ENCODE measurements at places on chromosomes 16 and 17.

DNA sequence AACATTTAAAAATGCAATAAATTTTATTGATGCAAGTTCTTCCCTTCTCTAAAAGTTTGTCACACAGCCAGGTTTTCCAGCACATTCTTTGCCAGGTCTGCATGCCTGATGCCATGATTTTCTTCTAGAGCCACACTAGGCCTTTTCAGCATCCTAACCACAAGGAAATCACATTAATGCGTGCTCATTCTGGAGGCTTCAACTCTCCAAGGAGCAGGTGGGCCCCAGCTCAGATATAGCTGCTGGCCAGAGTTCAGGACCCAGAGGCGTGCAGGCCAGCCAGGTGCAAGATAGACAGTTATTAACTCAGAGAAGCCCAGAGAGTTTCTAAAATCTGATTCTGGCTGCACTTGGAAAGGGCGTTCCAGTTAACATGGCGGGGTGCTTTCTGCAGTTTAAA lies 124.5 kb upstream of the MAF start:
- no peak for DNase-seq

- no peak for DNase-seq
Measured at GRCh38 chr17:47176389-47176826, 12.7 kb downstream of the CDC27 start.

- no peak for DNase-seq
Measured at GRCh38 chr17:61159221-61159814, 240.3 kb upstream of the TBX2 start.

DNA sequence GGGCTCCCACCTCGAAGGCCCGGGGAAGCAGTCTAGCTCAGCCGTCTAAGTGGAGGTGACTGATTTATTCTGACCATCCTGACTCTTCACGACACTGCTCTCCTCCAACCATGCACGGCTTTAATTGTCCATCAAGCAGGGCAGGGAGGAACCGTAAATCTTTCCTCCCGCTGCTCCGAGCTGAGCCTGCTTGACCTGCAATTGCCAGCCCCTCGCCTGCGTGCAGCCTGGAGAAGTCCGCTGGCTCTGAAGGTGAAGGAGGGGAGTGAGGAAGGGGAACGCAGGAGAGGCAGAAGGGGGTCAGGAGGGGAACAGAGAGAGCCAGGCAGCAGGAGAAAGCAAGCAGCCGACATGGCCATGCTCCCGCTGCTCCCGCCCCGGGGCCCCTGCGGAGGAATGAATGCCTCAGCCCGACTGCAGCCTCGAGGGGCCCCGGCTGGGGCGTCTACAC lies 10.1 kb downstream of the RBFOX3 start:
- no peak for DNase-seq

DNA sequence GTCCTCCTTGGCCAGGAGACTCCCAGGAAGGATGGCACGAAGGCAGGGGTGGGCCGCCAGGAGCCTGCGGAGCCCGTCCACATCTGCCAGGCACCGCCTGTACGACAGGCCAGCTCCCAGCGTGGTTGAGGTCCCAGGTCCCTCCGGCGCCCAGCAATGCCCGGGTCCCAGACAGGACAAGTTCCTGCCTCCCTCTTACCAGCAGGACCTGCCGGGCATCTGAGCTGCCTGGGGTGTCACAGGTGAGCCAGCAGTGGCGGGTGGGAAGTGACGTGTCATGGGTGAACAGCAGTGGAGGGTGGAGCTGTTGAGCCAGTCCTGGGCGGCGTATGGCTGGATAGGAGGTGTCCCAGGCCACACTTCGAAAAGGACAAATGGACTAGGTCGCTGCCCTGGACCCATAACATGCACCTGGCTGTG lies 15.7 kb upstream of the BAHCC1 start:
- DNase-seq, result no peak

DNA sequence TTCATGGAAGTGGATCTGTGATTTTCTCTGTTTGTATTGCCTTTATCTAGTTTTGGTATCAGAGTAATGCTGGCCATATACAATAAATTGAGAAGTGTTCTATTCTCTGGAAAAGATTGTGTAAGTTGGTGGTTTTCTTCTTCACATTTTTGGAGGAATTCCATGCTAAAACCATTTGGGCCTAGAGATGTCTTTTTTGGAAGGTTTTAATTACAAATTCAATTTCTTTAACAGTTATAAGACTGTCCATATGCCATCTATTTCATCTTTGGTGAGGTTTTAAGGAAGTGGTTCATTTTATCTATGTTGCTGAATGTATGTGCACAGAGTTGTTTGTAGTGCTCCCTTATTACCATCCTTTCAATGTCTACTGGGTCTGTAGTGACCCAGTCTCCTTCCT lies 46.0 kb downstream of the CACNG1 start:
- no peak for DNase-seq

DNA sequence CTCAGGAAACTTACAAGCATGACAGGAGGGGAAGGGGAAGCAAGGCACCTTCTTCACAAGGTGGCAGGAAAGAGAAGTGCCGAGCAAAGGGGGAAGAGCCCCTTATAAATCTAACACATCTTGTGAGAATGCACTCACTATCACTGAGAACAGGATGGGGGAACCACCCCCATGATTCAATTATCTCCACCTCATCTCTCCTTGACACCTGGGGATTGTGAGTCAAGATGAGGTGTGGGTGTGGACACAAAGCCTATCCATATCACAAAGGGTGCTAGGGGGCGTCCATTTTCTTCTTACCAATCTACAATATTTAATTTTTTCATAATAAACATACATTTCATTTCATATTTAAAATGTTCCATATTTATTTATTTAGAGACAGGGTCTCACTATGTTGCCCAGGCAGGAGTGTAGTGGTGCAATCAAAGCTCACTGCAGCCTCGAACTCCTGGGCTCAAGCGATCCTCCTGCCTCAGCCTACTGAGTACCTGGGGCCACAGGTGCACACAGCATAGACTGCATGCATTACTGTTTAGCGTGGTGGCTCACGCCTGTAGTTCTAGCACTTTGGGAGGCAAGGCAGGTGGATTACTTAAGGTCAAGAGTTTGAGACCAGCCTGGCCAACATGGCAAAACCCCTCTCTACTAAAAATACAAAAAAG lies 26.5 kb upstream of the FAAP100 start:
- DNase-seq, result no peak

DNA sequence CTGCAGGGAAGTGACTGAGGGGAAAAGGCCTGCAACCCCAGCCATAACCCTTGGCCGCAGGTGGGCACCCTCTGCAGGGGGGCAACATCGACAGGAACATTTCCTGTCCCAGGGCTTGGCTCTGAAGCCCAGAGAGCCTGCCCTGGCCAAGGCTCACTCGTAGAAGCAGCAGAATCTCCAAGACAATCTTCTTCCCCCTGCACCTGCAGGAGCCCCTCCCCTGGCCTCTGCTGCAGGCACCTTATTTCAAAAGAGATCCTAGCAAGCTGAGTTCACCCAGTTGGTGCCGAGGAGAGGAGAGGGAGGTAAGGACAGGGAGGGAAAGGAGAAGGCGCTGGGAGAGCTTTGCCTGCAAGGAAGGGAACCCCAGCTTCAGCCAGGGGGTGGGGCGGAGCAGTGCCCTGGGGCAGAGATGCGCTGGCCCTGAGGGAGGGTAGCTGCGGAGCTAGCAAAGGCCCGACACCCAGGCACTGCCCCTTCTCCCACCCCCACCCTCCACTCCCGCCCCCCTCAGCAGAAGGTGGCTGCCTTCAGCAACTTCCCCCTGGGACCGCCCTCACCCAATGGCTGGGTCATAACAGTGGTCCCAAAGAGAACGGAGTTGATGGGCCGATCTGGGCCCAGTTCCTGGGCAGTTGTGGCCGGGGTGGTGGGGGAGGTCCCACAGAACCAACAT lies 104.3 kb upstream of the TNRC6C start:
- DNase-seq, result no peak

DNA sequence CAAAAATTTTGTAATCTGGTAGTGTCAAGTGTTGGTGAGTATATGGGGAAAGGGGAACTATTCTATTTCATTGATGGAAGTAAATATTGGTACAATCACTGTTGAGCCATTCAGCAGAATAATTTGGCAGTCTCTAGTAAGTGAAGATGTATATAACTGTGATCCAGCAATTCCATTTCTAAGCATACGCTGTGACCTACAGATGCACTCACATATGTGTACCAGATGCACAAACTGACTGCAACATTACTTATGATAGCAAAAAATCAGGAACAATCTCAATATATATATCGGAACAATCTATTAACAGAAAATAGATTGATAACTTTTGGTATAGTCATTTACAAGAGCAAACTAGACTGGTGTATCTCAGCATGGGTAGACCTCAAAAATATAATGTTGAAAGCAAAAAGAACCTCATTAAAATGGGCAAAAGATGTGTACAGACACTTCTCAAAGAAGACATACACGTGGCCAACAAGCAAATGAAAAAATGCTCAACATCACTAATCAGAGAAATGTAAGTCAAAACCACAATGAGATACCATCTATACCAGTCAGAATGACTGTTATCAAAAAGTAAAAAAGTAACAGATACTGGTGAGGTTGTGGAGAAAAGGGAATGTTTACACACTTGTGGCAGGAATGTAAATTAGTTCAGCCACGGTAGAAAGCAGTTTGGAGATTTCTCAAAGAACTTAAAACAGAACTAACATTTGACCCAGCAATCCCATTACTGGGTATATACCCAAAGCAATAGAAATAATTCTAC lies 20.7 kb downstream of the ADAP2 start:
- DNase-seq, result no peak

- no peak for DNase-seq
Measured at GRCh38 chr17:15232517-15232915, 32.6 kb downstream of the PMP22 start.

DNA sequence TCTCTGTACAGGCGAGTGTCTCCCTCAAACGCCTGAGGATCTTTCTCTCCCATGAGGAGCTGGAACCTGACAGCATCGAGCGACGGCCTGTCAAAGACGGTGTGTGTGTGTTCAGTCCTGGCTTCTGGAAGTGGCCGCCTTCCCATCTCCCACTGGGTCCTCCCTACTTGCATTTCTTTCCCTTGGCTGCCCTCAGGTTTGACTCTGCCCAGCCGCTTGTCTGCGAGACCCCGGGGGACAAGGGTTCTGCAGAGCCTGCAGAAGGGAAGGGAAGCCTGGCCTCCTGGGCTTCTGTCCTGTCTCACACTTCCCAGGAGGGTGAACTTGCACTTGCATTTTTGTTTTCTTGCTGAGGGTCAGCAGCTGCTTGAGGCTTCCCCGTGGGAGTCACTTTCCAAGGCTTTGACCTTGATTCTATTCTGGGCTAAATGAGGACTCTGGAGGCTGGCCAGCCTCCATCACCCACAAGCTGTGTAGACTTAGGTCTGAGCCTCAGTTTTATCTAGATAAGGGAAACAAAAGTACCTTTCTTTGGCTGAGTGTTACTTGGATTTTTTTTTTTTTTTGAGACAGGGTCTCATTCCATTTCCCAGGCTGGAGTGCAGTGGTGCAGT lies 122.3 kb downstream of the ABCC1 start:
- no peak for DNase-seq

- no peak for DNase-seq
Measured at GRCh38 chr16:1407753-1408152, 6.8 kb downstream of the UNKL start.

DNA sequence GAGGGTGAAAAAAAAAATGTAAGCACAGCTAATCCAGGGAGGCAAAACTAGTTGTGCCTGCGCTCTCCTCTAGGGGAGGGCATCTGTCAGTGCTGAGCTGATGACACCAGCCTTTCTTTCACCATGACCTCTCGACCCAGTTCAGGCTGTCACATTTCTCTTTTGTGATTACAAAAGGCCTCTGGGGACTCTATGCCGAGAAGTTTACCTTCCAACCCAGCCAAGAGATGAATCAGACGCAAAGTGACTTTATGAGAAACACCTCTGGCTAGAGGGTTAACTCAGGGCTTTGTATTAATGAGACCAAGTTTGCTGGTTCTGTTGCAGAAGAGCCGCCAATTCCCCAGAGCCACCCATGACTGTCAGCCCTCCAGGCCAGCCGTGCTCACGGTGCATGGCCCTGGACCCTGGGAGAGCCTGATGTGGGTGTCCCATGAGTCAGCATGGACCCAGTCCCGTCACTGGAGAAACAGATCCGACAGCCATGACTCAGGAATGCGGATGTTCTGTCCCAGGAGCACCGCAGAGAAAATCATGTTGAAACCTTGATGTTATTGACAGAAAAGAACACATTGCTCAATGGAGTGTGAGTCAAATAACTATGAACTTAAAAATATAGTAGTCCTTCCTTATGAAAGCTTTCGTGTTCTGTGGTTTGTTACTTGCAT lies 437.2 kb downstream of the HS3ST3B1 start:
- DNase-seq, result no peak

- DNase-seq, result no peak
Measured at GRCh38 chr17:41717408-41718286, 5.5 kb downstream of the GAST start.

- no peak for DNase-seq
Measured at GRCh38 chr17:54867634-54868033, 33.0 kb upstream of the TOM1L1 start.

DNA sequence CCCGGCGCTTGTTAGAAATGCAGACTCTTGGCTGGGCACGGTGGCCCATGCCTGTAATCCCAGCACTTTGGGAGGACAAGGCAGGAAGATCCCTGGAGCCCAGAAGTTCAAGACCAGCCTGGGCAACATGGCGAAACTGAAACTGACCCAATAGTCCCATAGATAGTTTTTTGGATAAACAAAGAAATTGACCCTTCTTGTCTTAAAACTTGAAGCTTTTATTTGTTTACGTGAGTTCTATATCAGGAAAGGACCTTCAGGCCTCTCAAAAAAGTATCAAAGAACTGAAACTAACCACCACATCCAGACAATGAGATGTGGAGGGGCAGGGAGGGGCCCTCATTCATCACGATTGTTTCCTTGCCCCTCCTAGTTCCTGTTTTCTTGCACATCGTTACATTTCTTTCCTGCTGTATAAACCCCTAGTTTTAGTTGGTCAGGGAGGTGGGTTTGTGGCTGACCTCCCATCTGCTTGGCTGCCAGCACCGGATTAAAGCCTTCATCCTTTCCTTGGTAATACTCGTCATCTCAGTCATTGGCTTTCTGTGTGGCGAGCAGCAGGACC lies 29.9 kb upstream of the PRM1 start:
- no peak for DNase-seq

GRCh38 chr16:13866073-13866472 lies 53.9 kb upstream of the ERCC4 start:
- no peak for DNase-seq

- no peak for DNase-seq
Measured at GRCh38 chr16:20727181-20727580, 14.4 kb downstream of the THUMPD1 start.

GRCh38 chr16:3094289-3095027 lies 4.6 kb downstream of the ZSCAN10 start:
- no peak for DNase-seq

DNA sequence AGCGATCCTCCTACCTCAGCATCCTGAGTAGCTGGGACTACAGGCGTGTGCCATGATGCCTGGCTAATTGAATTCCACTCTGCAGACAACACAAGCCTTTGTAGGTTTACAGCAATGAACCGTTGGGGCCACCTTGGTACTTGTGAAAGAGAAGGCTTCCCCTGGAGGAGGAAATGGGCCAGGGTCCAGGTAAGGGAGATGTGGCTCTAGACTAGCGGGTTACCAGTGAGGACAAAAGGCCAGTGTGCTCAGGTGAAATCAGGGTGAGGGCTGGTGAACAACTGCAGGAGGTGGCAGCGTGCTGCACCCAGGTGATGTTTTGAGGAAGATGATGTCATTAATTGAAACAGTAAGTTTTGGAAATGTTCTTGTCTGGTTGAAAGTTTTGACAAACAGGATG lies 6.7 kb downstream of the SDR42E1 start:
- no peak for DNase-seq
